Astrocyte (in vitro differentiated cells and primary cell): ENCODE measurements at places on chromosomes 2 and 18. TPM values are rescaled to one million over a fixed set of nuclear protein-coding genes. Genes with fewer than 3 reads are reported as not detected.

Gene ME2
- total RNA-seq = 40.9 and 44.0 TPM in 2 replicates

GRCh38 chr2:107727318-107727717 is 99.4 kb upstream of the RGPD4 start:
- no peak for DNase-seq

Gene CYP27C1
- total RNA-seq = 4.4 and 5.7 TPM in 2 replicates

DNA sequence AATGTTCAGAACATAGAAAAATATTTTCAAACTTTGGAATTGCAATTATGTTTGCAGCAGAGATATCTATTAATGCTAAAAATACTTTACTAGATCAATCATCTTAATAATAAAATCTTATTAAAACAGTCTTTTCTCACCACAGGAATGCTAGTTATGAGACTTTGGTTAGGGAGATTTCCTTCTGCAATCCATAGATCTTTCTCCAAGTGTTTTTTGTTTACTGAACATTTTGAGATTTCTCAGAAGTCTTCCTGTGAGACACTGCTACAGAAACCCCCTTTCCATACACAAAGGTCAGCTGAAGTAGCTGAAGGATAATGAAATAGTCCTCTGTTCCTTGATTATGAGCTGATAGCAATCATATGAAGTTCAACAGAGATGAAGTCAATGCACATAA is 59.4 kb upstream of the RAPH1 start:
- DNase-seq = peak; percentile 65

DNA sequence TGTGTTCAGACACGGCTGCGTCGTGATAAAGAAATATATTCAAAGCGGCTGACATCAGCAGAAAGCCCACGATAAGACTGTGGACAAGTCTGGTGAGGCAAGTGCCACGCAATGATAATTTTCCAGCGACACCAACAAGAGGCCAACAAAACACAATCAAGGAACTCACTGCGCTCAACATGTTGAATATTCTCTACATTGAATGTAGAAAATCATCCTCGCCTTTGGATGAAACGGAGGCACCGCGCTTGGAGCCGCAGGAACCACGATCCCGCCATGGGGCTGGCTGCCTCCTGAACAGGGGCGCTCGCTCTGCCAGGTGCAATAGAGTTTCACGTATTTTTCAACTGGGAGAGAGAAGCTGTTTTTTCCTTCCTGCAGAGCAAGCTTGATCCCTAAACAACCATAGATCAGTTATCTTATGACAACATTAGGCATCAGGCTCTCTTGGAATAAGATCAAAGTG is 220.3 kb downstream of the ATAD2B start:
- DNase-seq = no peak

DNA sequence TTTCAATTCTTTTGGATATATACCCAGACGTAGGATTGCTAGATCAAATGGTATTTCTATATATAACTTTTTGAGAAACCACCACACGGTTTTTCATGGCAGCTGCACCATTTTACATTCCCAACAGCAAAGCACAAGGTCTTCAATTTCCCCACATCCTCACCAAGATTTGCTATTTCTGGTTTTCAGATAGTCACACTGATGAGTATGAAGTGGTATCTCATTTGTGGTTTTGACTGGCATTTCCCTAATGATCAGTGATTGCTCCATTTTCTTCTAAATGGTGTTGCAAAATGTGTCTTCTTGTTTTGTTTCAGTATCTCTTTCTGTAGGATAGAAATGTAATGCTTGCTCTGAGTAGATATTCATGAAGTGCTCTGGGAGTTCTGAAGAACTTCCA is 52.0 kb downstream of the ANKRD44 start:
- DNase-seq = peak; percentile 60

Gene ZC3H15
- 64.0 and 76.4 TPM in 2 replicates for total RNA-seq

Gene ALLC
- total RNA-seq = not detected in 2 replicates

DNA sequence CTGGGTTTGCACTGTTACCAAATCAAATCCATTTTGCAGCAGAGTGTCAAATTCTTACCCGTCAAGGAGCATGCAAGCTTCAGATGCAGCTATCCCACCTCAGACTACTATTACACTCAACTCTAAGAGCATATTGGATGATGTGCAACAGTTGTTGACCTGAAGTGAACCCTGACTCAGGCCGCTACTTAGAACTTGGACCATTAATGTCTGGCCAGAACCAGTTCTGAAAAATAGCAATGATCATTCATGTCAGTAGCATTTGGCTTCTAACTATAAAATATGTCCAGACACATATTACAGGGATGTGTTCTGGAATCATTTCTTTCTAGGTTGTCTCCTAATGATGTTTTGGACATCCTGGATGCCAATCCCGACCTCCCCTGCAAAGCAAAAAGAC is 135.5 kb upstream of the PKDCC start:
- no peak for DNase-seq
